ENCODE measurements at places on chromosomes 13 and 19.

DNA sequence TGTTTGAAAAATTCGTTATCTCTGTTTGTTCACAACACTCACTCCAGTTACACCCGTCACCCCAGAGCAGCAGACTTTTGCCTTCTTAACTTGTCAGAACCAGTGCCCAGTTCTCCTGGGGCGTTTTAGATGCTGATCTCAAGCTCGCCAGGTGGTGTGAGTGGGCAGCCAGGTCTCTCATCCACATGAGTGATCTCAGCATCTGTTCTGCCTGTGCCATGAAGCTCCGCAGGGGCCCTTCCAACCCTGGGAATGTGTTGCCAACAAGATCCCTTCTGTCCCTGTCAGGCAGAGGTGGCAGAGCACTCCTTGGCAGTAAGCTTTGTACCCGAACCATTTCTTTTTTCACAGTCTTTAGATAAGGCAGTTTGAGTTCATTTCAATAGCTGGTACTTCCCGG is 896.5 kb downstream of the UQCRFS1 start:
- H3K27ac ChIP-seq = no peak overlapping the region
- H3K36me3 ChIP-seq = no peaks in the 10 kb centered on the region
- H3K27me3 ChIP-seq = no peaks in the 10 kb centered on the region
- no peak overlapping the region for H3K4me3 ChIP-seq

- peaks cover 1% of the 10 kb centered on the region for H3K27me3 ChIP-seq
- no peak overlapping the region for H3K27ac ChIP-seq
- H3K36me3 ChIP-seq = no peaks in the 10 kb centered on the region
- no peaks in the 10 kb centered on the region for H3K4me1 ChIP-seq
- DNase-seq = no peak
- no peak overlapping the region for H3K4me3 ChIP-seq
These were observed 35.5 kb downstream of the LYL1 start for GRCh38 chr19:13066933-13067807.

DNA sequence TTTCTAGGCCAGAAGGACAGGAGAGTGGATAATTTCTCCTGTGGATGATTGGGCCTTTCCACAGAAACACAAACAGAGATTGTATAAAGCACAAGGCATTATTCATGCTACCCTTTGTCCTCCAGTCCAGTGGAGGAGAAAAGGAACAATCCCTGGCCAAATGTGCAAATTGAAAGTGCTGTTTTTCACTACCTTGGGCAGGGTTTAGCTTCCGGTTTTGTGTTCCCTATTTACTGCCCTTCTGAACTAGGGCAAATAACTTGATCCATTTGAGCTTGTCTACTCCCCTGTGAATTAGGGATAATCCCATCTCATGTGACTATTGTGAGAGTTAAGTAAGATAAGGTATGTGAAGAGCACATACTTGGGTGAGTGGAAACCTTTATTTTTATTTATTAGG is 13.3 kb downstream of the PDX1 start:
- no peak overlapping the region for H3K27ac ChIP-seq
- H3K4me3 ChIP-seq = no peak overlapping the region
- H3K27me3 ChIP-seq = peaks cover 37% of the 10 kb centered on the region
- DNase-seq = no peak
- H3K36me3 ChIP-seq = no peaks in the 10 kb centered on the region

DNA sequence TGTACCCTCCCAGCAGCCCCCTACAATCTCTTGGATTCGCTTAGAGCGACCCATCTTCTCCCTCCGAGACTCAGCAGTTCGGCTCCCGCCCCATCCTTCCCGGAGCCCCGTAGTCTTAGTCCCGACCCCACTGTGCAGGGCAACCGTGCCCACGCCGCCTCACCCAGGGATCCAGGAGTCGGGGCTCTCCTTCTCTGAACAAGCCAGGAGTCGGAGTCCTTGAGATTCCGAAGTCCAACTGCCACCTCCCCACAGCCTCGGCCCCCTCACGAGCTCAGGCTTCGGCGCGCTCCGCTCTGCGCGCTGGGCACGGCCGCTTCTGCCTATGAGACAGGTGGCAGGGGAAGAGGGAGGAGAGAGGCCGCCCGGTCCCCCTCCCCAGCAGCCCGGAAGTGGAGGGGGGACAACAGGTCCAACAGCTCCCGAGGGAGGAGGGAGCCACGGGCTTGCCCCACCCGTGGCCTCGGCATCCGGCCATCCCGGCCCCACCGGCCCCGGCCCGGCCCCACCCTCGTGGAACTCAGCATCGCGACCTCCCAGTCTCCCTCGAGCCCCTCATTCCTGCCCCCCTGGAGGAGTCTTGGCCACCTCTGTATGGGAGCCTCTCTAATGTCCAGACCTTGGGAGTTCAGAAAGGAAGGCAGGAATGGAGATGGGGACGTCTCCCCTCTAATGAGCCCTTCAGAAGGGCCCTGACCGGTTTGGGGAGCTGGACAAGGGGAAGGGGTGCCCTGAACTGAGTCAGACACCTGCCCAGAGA is at the start of gene PHLDB3:
Gene PHLDB3 (minus strand): TSS at position 321 of the 760 bp plus-strand sequence. CDS start 628 bp downstream, outside the sequence.
- no peaks in the 10 kb centered on the region for H3K27me3 ChIP-seq
- DNase-seq = peak; percentile 59
- peak within 1 kb of the TSS; percentile 97 for H3K4me3 ChIP-seq
- peaks cover 29% of the 10 kb centered on the region for H3K4me1 ChIP-seq
- peaks cover 11% of the 10 kb centered on the region for H3K36me3 ChIP-seq
- H3K27ac ChIP-seq = peak within 1 kb of the TSS; percentile 92

GRCh38 chr19:9996541-9996940 is 13.8 kb downstream of the COL5A3 start:
- H3K27me3 ChIP-seq = peaks cover 11% of the 10 kb centered on the region
- no peak overlapping the region for H3K27ac ChIP-seq
- H3K4me3 ChIP-seq = no peak overlapping the region
- H3K4me1 ChIP-seq = peaks cover 3% of the 10 kb centered on the region

DNA sequence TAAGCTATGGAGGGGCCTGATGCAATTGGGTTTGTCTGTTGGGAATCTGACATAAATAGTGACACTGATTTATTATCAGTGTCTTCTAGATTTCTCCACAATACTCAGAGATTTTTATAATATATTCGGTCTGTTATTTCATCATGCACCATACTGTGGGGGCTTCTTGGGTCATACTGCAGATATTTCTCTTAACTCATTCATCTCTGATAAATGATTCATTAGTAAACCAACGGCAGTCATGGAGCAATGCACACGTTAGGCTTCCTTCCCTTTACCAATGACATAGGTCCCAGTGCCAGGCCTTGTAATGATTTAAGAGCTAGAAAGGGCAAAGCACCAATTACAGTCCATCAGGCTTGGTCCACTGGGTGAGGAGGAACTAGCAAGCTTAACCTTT is 53.6 kb downstream of the FAM216B start:
- H3K27ac ChIP-seq = no peak overlapping the region
- peaks cover 5% of the 10 kb centered on the region for H3K27me3 ChIP-seq
- no peaks in the 10 kb centered on the region for H3K36me3 ChIP-seq
- no peak for DNase-seq

DNA sequence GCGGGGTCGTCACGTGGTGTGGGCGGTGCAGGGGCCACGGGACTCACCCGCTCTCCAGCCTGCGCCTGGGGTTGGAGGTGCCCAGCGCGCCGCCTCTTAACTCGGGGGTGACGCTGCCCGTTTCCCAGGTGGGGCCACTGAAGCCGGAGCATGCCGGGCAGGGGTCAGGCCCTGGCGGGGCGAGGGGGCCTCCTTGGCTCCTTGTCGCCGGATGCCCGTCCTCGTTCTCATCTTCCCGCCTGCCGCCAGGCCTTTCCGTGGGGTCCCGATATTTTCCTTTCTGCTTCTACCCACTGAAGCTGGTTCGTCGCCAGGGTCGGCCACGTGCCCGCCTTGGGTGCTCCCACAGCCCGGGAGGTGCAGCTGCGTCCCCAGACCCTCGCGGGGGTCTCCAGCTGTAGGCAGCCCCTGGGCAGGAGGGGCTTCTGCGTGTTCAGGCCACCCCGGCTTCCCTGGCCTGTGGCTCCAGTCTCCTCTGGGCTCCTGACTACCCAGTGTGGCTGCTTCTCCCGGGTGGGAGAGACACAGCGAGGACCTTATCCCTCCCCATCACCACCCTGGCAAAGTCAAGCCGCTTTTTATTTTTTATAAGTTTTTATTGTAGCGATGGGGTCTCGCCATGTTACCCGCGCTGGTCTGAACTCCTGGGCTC is 772 bp downstream of the FAM174C start:
- H3K4me3 ChIP-seq = peak overlapping the region; percentile 87
- H3K4me1 ChIP-seq = peaks cover 49% of the 10 kb centered on the region
- no peak for DNase-seq
- H3K27ac ChIP-seq = peak overlapping the region; percentile 94
- peaks cover 52% of the 10 kb centered on the region for H3K36me3 ChIP-seq

DNA sequence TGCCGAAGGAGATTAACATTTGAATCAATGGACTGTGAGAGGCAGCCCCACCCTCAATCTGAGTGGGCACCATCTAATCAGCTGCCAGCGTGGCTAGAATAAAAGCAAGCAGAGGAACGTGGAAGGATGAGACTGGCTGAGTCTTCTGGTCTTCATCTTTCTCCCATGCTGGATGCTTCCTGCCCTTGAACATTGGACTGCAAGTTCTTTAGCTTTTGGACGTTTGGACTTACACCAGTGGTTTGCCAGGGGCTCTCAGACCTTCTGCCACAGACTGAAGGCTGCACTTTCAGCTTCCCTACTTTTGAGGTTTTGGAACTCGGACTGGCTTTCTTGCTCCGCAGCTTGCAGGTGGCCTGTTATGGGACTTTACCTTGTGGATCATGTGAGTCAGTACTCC is 14.7 kb downstream of the NHLRC3 start:
- DNase-seq = no peak
- no peak overlapping the region for H3K27ac ChIP-seq
- peaks cover 11% of the 10 kb centered on the region for H3K36me3 ChIP-seq
- H3K27me3 ChIP-seq = no peaks in the 10 kb centered on the region

GRCh38 chr19:20565321-20566018 is at the start of gene ZNF737:
ZNF737 (minus strand) TSS chr19:20565781; CDS start chr19:20565640, 141 bp downstream.
- H3K27ac ChIP-seq = peak within 1 kb of the TSS; percentile 96
- H3K4me3 ChIP-seq = peak within 1 kb of the TSS; percentile 94
- peaks cover 14% of the 10 kb centered on the region for H3K4me1 ChIP-seq
- peak; percentile 96 for DNase-seq

DNA sequence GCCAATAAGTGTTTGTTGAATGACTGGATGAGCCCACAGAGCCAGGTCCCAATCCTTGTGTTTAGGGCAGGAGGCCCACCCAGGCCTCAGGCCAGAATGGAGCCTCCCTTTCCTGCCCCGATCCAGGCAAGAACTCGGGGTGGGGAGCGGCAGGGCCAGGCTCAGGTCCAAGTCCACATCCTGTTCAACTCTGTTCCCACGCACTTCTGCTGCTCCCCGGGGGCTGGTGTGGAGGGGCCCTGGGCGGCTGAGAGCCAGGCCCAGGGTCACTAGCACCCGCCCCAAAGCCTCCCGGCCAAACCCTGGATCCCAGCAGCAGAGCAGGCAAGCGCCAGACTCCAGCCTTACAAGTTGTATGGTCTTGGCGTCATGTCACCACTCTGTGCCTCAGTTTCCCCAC is 8.0 kb downstream of the ANGPTL8 start:
- DNase-seq = no peak
- H3K4me3 ChIP-seq = no peak overlapping the region
- peaks cover 5% of the 10 kb centered on the region for H3K4me1 ChIP-seq
- H3K36me3 ChIP-seq = no peaks in the 10 kb centered on the region

- no peak overlapping the region for H3K4me3 ChIP-seq
- no peak overlapping the region for H3K27ac ChIP-seq
- H3K27me3 ChIP-seq = no peaks in the 10 kb centered on the region
- peaks cover 5% of the 10 kb centered on the region for H3K36me3 ChIP-seq
- no peak for DNase-seq
- H3K4me1 ChIP-seq = peaks cover 3% of the 10 kb centered on the region
These were observed 62.4 kb downstream of the MBD3L2B start for GRCh38 chr19:6958791-6959190.

- peaks cover 5% of the 10 kb centered on the region for H3K36me3 ChIP-seq
- no peaks in the 10 kb centered on the region for H3K27me3 ChIP-seq
- H3K27ac ChIP-seq = no peak overlapping the region
- no peak overlapping the region for H3K4me3 ChIP-seq
- DNase-seq = no peak
These were observed 64.2 kb downstream of the DPY19L3 start for GRCh38 chr19:32469795-32470194.

DNA sequence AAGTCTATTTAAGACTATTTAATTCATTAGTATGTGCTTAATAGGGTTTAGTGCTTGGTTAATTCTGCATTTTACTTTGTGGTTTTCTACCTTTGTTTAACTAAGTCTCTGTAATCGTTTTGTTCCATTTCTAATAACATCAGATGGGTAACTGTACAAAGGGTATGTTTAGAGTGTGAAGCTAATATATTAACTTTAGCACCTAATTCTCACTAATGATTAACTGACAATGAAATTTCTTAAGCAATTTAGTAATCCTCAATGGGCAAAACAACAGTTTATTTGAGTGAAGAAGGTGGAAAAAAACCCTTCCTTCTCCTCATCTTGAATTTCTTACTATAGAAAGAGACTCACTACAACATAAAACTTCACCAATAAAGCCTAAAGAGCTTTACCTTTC is 448.1 kb upstream of the MIR17HG start:
- no peak for DNase-seq
- H3K27ac ChIP-seq = no peak overlapping the region
- no peak overlapping the region for H3K4me3 ChIP-seq

- H3K27me3 ChIP-seq = peaks cover 26% of the 10 kb centered on the region
- no peak overlapping the region for H3K27ac ChIP-seq
- H3K36me3 ChIP-seq = no peaks in the 10 kb centered on the region
- H3K4me1 ChIP-seq = no peaks in the 10 kb centered on the region
These were observed 25.4 kb downstream of the ATP8B3 start for GRCh38 chr19:1786668-1787067.

DNA sequence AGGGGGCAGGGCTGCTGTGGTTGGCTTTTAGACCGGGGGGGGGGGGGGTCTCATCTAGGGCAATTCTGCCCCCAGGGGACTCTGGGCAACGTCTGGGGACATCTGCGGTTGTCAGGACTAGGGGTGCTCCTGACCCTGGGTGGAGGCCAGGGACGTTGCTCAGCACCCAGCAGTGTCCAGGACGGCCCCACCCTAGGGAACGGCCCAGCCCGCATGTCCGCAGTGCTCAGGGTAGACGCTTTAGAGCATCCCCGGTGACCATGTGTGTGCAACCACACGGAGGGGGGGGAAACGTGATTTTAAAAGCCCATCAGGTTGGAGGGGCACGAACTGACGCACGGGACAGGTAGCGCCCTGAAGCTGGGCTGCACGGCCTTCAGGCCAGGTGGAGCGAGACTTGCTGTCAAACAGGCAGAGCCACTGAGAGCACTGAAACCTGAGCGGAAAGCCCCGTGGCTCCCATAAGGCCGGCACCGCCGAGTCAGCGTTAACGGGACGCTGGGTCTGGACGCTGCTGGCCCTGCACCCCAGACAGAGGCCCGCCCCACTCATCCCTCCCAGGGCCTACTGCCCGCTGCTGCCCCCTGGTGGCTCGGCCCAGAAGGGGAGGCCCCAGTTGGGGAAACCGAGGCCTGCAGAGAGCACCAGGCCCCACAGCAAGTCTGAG is 8.3 kb downstream of the CACTIN start:
- peaks cover 13% of the 10 kb centered on the region for H3K4me1 ChIP-seq
- peaks cover 3% of the 10 kb centered on the region for H3K36me3 ChIP-seq
- H3K27ac ChIP-seq = no peak overlapping the region
- H3K27me3 ChIP-seq = no peaks in the 10 kb centered on the region
- no peak overlapping the region for H3K4me3 ChIP-seq

- peaks cover 5% of the 10 kb centered on the region for H3K27me3 ChIP-seq
- no peak overlapping the region for H3K27ac ChIP-seq
- no peak overlapping the region for H3K4me3 ChIP-seq
- H3K4me1 ChIP-seq = no peaks in the 10 kb centered on the region
These were observed 264.1 kb downstream of the NDFIP2 start for GRCh38 chr13:79745081-79745480.
